Cerebellar nuclear complex (tissue), 1 donor: ENCODE measurements at places on chromosomes 6 and 20.

- no peak for DNase-seq
These were observed at the start of gene NR2E1 for GRCh38 chr6:108165714-108166663. TSS of gene NR2E1 (plus strand) at chr6:108166022. CDS start at chr6:108166766, 744 bp downstream.

DNA sequence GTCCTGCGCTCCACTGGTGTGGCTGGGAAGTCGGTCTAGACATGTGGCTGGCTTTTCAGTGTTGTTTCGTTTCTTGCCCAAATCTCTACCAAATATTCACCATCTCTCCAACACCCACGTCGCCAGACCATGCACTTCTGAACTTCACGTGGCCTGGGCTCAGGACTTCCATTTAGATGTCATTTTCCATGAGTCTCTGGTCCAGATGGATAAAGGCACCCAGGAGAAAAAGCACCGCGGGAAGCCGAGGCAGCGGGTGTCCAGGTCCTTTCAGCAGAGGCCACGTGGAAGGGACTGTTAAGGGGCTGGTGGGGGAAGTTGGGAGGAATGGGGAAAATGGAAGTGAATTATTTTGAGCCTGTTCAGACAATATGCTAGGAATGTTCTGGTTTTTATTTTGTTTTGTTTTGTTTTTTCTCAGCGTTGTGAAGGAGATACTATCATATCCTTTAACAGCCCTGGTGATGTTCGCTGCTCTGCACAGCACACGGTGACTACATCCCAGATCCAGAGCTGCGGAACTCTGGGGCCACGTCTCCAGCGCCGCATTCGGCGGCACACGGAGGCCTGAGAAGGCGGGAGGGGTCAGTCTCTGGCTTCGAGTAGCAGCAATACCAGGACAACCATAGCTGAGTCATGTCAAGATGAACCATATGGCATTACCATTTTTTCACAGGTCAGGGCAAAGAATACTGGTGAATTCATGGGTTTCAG, 230.3 kb downstream of the THBS2 start:
- DNase-seq: no peak

GRCh38 chr6:130666786-130667185, 160.4 kb upstream of the SMLR1 start:
- DNase-seq: no peak

DNA sequence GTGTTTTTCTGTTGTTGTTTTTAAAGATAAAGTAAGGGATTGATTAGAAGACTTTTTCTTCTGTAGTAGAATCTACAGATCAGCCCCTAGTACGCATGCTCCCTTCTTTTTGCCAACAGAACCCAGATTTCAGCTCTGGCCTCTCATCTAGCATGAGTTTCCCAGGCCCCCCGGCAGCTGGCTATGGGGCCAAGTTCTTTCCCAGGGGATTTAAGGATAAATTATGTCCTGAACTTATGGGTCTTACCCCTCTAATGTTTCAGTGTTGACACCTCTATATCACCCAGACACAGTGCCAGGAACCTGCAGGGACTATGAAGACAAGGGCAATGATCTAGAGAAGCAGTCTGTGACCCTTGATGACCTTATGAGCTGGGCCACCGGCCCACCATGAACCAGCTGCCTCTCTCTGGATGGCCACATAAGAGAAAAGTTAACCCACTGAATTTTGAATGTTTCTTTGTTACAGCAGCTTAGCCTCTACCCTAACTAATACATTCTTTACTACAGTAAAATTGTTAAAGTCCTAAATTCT, 150.5 kb downstream of the UNC5CL start:
- no peak for DNase-seq

DNA sequence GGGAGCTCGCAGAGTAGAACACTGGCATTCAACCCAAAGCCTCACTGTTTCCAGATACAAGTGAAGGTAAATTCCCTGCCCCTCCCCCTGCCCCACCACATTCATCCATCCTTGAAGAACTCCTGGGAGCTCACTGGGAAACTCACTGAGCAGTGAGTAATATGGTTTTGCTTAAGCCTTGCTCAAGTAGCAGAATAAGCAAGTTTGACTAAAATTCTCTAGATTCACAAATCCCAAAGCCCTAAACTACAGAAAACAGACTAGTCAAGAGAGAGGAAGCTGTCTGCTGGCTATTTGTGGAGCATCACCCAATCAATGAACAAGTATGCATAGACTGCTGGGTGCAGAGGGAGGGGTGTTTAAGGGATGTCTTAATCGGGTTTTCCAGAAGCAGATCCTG, 82.1 kb downstream of the UNC5CL start:
- no peak for DNase-seq

GRCh38 chr6:67497749-67498148, 1137.3 kb upstream of the ADGRB3 start:
- no peak for DNase-seq

DNA sequence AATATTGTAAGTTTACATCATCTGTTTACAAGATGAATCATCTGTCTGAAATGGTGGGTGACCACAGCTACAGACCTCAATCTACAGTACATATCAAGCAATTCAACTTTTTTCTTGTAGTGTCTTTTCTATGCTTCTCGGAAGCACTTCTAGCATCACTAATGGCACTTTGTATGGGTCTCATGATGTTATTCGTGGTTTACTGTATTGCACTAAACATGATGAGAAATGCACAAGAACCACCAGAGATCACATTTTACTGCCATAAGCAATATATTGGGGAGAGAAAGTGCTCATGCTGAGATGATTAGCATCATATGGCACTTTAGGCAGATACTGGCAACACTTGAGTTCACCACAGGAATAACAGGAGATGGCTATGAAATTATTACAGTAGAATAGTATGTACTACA, 15.4 kb upstream of the BTBD3 start:
- DNase-seq: no peak

GRCh38 chr6:14910692-14911547, 334.9 kb upstream of the JARID2 start:
- no peak for DNase-seq

DNA sequence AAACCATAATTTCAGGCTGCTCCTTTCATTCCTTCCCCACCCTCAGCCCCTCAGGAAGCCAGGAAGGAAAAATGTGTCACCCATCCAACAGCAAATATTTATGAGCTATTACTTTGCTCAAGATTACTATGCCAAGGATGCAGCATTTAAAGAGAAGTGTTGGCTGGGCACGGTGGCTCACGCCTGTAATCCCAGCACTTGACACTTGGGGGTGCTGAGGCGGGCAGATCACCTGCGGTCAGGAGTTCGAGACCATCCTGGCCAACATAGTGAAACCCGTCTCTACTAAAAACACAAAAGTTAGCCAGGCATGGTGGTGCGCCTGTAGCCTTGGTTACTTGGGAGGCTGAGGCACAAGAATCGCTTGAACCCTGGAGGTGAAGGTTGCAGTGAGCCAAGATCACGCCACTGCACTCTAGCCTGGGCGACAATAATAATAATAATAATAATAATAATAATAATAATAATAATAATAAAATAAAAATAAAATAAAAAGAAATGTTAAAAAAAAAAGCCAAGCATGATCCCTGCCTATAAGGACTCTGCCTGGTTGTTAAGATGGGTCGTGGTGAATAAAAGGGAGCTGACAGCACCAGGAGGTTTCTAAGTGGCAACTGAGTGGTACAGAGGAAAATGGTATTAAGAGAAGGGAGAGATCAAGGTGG, 20.5 kb upstream of the TIAM2 start:
- DNase-seq: no peak

DNA sequence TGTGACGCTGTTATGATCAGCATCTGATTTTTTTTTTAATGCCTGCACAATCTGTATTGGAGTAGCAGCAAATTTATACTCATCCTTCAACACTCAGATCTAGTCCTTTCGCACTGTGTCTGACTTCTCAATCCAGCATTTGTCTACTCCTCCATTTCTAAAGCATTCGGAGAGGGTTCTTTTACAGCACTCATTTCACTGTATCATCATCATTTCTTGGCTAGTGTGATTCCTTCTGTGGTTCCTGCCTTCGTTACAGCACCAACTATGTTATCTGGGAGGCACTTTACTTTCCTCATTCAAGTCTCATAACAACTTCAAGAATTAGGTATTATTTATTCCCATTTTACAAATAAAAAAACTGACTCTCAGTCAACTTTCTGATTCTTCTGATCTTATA, 18.0 kb downstream of the NUDT3 start:
- DNase-seq: no peak
